NCI-H1930 (cell line): ENCODE measurements at places on chromosomes 11 and 22.

- DNase-seq: no peak
Measured at GRCh38 chr11:78314762-78315161, 102.9 kb downstream of the GAB2 start.

- DNase-seq: no peak
Measured at GRCh38 chr11:33033493-33033892, 5.9 kb upstream of the TCP11L1 start.

GRCh38 chr11:116990061-116990473, 108.2 kb downstream of the SIK3 start:
- no peak for DNase-seq

DNA sequence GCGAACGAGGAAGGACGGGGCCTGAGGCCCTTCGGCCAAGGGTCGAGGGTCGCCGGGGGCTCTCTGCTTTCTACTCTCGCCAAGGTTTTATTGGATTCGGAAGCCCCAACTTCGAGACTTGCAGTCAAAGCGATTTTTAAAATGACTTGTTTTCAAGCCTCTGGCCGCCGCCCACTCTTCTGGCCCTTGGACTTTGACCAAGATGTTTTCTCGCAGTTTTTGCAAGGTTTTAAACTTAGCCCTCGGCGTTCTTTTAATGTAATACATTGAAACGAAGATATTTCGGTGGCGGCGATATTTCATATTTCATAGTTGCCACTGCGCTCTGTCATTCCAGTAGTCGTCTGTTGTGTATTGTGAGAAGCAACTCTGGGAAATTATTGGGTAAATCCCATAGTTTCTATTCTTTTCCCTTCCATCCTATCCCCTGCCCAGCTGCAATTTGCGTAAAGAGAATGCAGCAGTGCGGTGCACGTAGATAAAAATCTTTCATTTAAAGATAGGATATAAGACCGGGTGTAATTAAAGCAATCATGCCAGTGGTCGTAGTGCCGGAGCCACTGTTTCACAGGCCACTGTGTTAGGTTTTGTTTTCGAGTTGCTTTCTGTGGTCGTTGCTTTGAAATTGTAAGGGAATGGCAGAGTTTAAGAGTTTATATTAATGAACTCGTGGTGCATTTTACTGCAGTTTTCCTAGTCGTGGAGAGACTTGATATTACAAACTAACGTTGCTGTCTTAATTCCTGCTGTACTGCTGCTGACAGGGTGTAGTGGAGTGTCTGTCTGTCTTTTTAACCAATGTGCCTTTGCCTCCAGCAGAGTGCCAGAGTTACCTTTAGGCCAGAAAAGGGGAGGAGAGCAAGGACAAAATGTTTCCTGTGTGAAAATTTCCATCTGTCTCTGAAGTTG, 702 bp downstream of the BIRC2 start:
- DNase-seq: no peak

GRCh38 chr22:29030016-29030617, 31.5 kb downstream of the C22orf31 start:
- no peak for DNase-seq

DNA sequence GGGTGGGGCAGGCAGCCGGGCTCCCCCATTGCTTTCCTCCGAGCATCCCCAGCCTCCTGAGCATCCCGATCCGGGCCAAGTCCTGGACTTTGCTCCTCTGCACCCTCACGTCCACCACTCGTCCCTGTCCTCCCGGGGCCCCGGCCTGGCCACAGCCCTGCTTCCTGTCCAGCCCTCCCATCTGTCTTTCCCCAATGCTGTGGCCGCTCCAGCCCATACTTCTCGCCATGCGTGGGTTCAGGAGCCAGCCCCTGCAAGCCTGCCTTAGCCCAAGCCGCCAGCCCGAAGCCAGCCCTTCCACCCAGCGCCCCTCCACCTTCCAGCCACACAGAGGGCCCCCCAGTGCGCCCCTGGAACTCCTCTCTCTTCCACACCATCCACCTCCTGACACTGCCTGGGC, 23.8 kb downstream of the MRPL23 start:
- DNase-seq: no peak

- no peak for DNase-seq
Measured at GRCh38 chr11:90661233-90661632, 438.4 kb upstream of the CHORDC1 start.

DNA sequence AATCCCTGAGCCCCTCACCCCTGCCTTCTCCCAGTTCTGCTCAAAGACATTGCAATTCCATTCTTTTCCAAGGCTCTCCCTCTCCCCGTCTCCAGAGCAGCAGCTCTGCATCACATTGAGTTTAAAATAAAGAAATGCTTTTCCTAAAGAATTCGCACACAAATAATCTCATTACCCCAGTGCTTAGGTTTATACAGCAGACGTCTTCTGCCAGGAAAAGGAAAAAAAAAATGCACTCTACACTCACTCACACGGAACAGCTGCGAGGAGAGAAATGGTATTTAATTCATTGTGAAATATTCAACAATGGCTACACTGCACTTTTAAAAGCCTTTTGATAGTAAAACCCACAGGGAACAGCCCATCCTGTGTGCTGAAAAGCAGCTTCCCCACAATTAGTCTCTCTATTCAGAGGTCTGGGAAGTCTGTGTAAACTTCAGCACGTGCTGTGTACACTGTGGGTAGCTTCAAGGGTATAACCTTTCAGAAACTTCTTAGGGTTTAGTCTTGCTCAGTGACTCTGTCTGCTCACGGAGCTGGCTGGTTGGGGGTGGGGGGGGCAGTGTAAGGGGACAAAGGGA, 42.8 kb downstream of the ETS1 start:
- no peak for DNase-seq

GRCh38 chr11:2793701-2794045, 91.9 kb downstream of the CDKN1C start:
- DNase-seq: no peak
